Lower lobe of right lung (tissue), 2 donors: ENCODE measurements at places on chromosomes 4 and X. TPM values are rescaled to one million over a fixed set of nuclear protein-coding genes. Genes with fewer than 3 reads are reported as not detected.
A peak's percentile ranks its signal among the peaks of the same experiment; 100 is the strongest.

GRCh38 chr4:87679449-87680169 lies 29.5 kb downstream of the DMP1 start:
- no peak overlapping the region for H3K27ac ChIP-seq
- peaks cover 5% of the 10 kb centered on the region for H3K4me1 ChIP-seq
- H3K4me3 ChIP-seq = no peak overlapping the region
- H3K36me3 ChIP-seq = no peaks in the 10 kb centered on the region

- H3K4me1 ChIP-seq = peaks cover 17% of the 10 kb centered on the region
- H3K36me3 ChIP-seq = no peaks in the 10 kb centered on the region
- DNase-seq = no peak
- H3K27ac ChIP-seq = no peak overlapping the region
- no peaks in the 10 kb centered on the region for H3K27me3 ChIP-seq
- no peak overlapping the region for H3K4me3 ChIP-seq
Measured at GRCh38 chrX:110012818-110013485, 10.0 kb downstream of the TMEM164 start.

FGFR3 gene
- 34.2 TPM for total RNA-seq

SOD3 gene
- total RNA-seq = 111 TPM

LARP7 gene
- total RNA-seq = 38.0 TPM

DNA sequence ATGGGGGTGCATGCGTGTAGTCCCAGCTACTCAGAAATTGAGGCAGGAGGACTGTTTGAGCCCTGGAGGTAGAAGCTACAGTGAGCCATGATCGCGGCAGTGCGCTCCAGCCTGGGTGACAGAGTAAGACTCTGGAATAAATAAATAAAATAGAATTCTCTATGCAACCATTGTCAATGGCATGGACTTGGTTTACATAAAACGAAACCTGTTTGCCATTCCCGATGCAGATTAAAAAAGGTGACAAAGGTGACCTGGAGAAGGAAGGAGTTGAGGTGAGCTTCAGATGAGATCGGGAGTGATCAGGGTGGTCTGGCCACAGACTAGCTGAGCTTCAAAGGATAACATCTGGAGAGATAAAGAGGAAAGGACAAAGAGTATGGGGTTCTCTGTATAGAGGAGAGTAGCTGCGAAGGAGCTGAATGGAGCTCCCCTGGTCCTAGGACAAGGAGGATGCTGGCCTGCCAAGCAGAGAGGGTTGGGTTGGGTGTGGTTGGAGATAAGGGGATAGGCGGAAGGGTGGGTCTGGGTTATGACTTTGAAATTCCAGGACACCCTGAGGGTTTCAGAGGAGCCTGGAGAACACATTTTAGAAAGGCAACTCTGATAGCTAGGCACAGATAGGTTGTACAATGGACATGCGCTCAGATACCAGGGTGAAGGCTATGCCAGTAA lies 98.6 kb downstream of the RBM47 start:
- H3K4me1 ChIP-seq = no peaks in the 10 kb centered on the region
- no peaks in the 10 kb centered on the region for H3K36me3 ChIP-seq
- no peak for DNase-seq
- no peaks in the 10 kb centered on the region for H3K27me3 ChIP-seq

GRCh38 chr4:173174594-173175012 lies 6.0 kb downstream of the GALNT7 start:
- peaks cover 26% of the 10 kb centered on the region for H3K4me1 ChIP-seq
- no peaks in the 10 kb centered on the region for H3K36me3 ChIP-seq

TMEM47 gene
- total RNA-seq = 24.8 TPM

SPATA18 gene
- 24.7 TPM for total RNA-seq

IQCM gene
- total RNA-seq = not detected

MORC4 gene
- total RNA-seq = 10.8 TPM

GRCh38 chr4:117549524-117549923 lies 464.1 kb upstream of the TRAM1L1 start:
- no peaks in the 10 kb centered on the region for H3K36me3 ChIP-seq
- no peak for DNase-seq
- H3K27ac ChIP-seq = no peak overlapping the region
- no peaks in the 10 kb centered on the region for H3K27me3 ChIP-seq
- H3K4me3 ChIP-seq = no peak overlapping the region

DNA sequence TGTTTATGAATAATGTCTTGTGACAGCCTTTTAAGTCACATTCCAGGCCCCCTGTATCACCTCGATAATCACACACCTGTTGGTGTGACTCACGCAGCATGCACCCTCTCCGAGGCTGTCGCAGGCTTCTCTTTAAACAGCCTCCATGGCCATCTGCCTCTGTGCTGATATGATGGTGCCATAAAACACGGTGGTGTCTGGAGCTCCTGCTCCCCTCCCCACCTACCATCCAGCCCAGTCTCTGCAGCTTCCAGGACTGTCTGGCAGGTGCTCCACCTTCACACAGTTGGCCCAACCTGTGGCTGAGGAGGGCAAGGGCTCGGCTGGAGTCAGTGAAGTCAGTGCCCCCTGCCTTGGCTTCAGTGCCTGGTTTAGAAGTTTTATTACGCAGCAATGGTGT lies 173.8 kb upstream of the RPL34 start:
- no peak overlapping the region for H3K27ac ChIP-seq
- no peaks in the 10 kb centered on the region for H3K36me3 ChIP-seq
- no peaks in the 10 kb centered on the region for H3K27me3 ChIP-seq
- H3K4me1 ChIP-seq = no peaks in the 10 kb centered on the region
- H3K4me3 ChIP-seq = no peak overlapping the region
- no peak for DNase-seq

DNA sequence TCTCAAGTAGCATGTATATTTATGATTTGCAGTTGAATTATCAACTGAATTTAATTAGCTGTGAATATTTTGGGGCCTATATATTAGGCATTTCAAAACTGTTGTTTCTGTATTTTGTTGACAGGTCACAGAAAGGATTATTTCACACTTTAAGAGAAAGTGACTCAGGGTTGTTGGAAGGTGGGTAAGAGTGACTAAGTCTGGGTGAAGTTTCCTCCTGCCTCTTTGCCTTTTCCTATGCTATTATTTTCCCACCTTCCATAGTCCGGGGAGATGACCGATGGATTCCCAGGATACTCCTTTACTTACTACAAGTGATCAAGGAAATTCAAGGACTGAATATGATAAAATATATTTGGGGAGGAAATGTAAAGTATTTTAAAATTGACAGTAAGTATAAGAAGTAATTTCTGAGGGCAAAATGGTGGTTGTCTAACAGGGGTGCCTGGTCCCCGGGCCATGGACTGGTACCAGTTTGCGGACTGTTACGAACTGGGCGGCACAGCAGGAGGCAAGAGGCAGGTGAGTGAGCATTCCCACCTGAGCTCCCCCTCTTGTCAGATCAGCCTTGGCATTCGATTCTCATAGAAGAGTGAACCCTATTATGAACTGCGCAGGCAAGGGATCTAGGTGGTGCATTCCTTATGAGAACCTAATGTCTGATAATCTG lies 175.5 kb upstream of the GPRIN3 start:
- no peaks in the 10 kb centered on the region for H3K27me3 ChIP-seq
- H3K27ac ChIP-seq = no peak overlapping the region
- no peak overlapping the region for H3K4me3 ChIP-seq
- DNase-seq = no peak
- no peaks in the 10 kb centered on the region for H3K36me3 ChIP-seq
- no peaks in the 10 kb centered on the region for H3K4me1 ChIP-seq

DNA sequence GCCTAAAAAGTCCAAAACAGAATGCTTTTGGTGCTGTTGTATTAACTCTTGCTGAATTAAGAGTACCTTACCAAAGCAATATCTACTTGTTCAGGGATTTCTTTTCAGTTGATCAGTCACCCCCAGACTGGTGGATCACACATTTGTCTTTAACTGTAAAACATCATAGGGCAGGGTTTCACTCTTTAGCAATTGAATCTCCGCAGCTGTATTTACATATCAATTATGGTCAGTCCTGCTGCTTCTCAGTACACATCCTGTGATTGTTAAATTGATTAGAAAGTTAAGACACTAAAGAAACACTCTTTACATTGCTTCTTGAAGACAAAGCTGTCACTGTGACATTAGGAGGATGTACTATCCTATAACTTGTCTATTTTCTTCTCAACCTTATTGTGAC lies 277.1 kb upstream of the ADGRL3 start:
- DNase-seq = no peak
- no peak overlapping the region for H3K27ac ChIP-seq
- H3K27me3 ChIP-seq = no peaks in the 10 kb centered on the region
- H3K4me3 ChIP-seq = no peak overlapping the region

KLHL13 gene
- 3.9 TPM for total RNA-seq

DNA sequence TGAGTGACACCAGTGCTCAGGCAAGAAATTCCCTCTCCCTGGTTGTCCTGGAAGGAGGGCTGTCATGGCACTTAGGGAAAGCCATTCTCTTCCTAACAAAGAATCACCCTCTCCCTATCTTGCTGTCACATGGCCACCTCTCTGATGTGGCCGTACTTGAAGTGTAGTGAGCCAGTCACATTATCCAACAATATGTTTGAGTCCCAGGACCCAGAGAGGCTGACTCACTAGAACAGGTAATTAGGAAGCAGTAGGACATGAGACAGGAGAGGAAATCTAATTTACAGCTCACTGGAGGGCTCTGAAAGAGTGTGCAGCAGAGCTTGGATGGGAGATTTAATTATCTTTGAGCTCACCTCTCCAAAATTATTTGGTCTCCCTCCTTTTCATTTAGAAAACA lies 299.1 kb downstream of the ARHGAP24 start:
- no peaks in the 10 kb centered on the region for H3K36me3 ChIP-seq
- no peaks in the 10 kb centered on the region for H3K27me3 ChIP-seq
- no peak overlapping the region for H3K27ac ChIP-seq
- H3K4me3 ChIP-seq = no peak overlapping the region

GRCh38 chr4:28232376-28232775 lies 1371.7 kb downstream of the STIM2 start:
- H3K4me1 ChIP-seq = no peaks in the 10 kb centered on the region
- no peak overlapping the region for H3K27ac ChIP-seq
- H3K36me3 ChIP-seq = no peaks in the 10 kb centered on the region
- H3K4me3 ChIP-seq = no peak overlapping the region
- H3K27me3 ChIP-seq = no peaks in the 10 kb centered on the region

- peaks cover 24% of the 10 kb centered on the region for H3K36me3 ChIP-seq
- H3K27ac ChIP-seq = no peak overlapping the region
- no peak for DNase-seq
- H3K4me1 ChIP-seq = no peaks in the 10 kb centered on the region
- no peak overlapping the region for H3K4me3 ChIP-seq
Measured at GRCh38 chr4:16159286-16159685, 67.0 kb downstream of the TAPT1 start.

DNA sequence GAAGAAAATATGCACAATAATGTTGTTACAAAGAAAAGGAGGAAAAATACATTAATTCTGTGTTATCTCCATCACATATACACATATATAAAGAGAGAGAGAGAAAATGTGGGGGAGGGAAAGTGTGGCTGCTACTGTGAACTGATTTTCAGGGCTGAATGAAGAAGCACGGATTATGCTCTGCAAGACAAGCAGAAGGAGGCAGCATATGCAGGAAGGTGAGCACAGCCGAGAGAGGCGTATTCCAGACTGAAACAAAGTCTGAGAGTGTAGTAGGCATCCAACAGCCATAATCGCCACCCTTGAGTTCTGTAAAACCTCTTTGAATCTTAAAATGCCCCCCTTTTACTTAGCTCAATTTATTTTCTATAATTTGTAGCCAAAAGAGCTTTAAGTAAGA lies 1081.8 kb upstream of the GRID2 start:
- H3K4me3 ChIP-seq = no peak overlapping the region
- H3K27ac ChIP-seq = no peak overlapping the region
- no peaks in the 10 kb centered on the region for H3K36me3 ChIP-seq
- no peaks in the 10 kb centered on the region for H3K27me3 ChIP-seq

DNA sequence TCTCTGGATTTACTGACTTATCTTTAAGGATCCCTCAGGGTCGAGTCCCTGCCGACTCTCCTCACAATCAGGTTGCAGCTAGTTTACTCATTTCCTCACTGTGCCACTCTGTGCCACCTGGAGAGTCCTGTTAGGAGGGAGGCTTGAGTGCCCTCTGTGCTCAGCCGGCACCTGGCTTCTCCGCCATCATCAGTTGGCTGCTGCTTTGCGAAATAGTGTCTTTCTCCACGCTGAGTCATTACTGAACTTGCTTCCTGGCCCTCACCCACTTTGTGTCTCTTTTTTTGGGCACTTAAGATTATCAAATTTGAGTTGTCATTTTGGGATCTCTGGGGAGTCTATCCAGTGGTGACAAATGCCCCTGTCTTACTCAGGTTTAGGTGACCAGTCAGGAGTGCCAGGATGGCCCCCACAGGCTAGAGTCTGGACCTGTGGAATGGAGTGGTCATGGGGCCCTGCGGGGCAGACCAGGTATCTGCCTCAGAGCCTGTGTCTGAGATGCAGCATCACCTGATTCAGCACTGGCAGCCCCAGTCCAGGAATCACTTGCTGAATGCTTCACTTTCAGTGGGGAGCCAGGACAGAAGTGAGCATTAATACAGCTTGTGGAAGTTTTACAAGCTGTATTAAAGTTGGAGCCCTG lies 37.7 kb downstream of the JADE1 start:
- no peaks in the 10 kb centered on the region for H3K27me3 ChIP-seq
- peaks cover 7% of the 10 kb centered on the region for H3K4me1 ChIP-seq
- H3K4me3 ChIP-seq = no peak overlapping the region

- no peak for DNase-seq
- H3K36me3 ChIP-seq = no peaks in the 10 kb centered on the region
- H3K27me3 ChIP-seq = no peaks in the 10 kb centered on the region
- peak overlapping the region; percentile 66 for H3K4me3 ChIP-seq
Measured at GRCh38 chrX:132488180-132488705, 595 bp downstream of the MBNL3 start.

DNA sequence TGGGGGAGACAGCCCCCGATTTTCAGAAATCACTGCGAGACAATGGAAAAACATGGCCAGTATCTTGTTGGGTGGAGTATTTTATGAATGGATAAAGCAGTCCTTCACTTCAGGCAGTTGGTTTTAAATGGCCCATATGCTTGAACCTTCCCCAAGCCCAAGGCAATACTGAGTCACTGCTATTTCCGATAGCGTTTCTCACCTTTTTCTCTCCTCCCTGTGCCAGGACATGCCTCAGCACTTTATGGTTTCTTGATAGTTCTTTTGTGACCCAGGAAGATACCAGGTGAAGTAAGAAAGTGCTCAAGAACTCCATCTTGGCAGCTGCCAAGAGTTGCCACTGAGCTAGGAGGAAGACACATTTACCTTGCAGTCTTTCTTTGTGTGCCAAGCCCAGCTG lies 26.8 kb upstream of the ESX1 start:
- H3K36me3 ChIP-seq = no peaks in the 10 kb centered on the region
- no peaks in the 10 kb centered on the region for H3K4me1 ChIP-seq
- H3K27ac ChIP-seq = no peak overlapping the region
- H3K27me3 ChIP-seq = no peaks in the 10 kb centered on the region
- H3K4me3 ChIP-seq = no peak overlapping the region
- DNase-seq = no peak

DNA sequence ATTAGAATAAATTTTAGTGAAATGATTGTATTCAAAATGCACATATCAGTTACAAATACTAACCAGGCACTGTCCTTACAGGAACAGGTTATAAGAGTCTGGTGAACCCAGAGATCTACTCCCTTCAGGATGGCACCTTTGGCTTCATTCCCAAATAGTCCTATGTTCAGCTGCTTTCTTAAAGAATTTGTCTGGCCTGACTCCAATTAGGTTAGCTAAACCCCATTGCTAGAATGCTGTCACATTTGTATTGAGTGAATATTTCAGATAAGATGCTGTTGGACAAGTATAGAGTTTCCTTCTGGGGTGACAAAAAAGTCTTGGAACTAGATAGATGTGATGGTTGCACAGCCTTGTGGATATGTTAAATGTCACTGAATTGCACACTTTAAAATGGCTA lies 69.4 kb downstream of the EFHC2 start:
- no peak overlapping the region for H3K27ac ChIP-seq
- no peaks in the 10 kb centered on the region for H3K4me1 ChIP-seq
- DNase-seq = no peak
- H3K36me3 ChIP-seq = no peaks in the 10 kb centered on the region
- H3K4me3 ChIP-seq = no peak overlapping the region
- H3K27me3 ChIP-seq = no peaks in the 10 kb centered on the region
